Gastrocnemius medialis (tissue), 4 donors: ENCODE measurements at places on chromosomes 2 and 18. TPM values are rescaled to one million over a fixed set of nuclear protein-coding genes. Genes with fewer than 3 reads are reported as not detected.

- H3K36me3 ChIP-seq: no peaks in the 10 kb centered on the region
- DNase-seq: no peak
- H3K4me1 ChIP-seq: no peaks in the 10 kb centered on the region
- H3K4me3 ChIP-seq: no peak overlapping the region
Observed at GRCh38 chr2:239722760-239723470, 302.2 kb downstream of the NDUFA10 start.

GRCh38 chr2:85390941-85391669, 19.1 kb downstream of the CAPG start:
- peak; percentile 50 for DNase-seq
- H3K36me3 ChIP-seq: peaks cover 45% of the 10 kb centered on the region
- no peak overlapping the region for H3K4me3 ChIP-seq
- H3K27ac ChIP-seq: no peak overlapping the region
- H3K4me1 ChIP-seq: peaks cover 12% of the 10 kb centered on the region
- H3K27me3 ChIP-seq: no peaks in the 10 kb centered on the region

Gene DLGAP1
- total RNA-seq: 0.60 TPM

Gene MBOAT2
- 5.8 TPM for total RNA-seq

DNA sequence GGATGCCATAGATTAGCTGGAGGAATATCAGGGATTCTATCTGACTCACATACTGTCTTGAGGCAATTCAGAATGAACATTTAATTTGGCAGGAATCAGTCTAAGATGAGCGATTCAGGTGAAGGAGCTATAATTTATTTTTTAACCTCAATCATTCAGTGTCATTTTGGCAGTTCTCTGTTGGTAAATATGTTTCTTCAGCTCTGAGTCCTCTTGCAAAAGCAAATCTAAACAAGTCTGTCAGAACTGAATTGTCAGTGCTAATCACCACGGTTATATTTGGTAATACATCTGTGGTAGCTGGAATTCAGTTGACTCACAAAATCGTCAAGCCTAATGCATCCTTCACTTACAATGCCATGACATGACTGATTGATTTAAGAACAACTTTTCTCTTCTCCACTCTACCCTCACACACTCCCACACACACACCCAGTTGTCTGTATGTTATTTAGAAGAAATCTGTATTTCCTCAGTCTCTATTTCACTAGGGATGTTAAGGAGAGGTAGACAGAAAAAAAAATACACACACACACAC, 516.6 kb upstream of the NXPH2 start:
- no peaks in the 10 kb centered on the region for H3K27me3 ChIP-seq
- no peaks in the 10 kb centered on the region for H3K4me1 ChIP-seq
- H3K36me3 ChIP-seq: no peaks in the 10 kb centered on the region
- H3K4me3 ChIP-seq: no peak overlapping the region
- DNase-seq: no peak

Gene CAD
- 5.4 TPM for total RNA-seq

Gene TDRD15
- total RNA-seq: not detected

- no peak overlapping the region for H3K27ac ChIP-seq
- H3K4me3 ChIP-seq: no peak overlapping the region
- DNase-seq: no peak
- no peaks in the 10 kb centered on the region for H3K36me3 ChIP-seq
- no peaks in the 10 kb centered on the region for H3K27me3 ChIP-seq
Observed at GRCh38 chr2:225662101-225662500, 262.6 kb downstream of the NYAP2 start.

GRCh38 chr2:144801766-144802165, 281.8 kb upstream of the ZEB2 start:
- H3K4me3 ChIP-seq: no peak overlapping the region
- DNase-seq: no peak
- no peak overlapping the region for H3K27ac ChIP-seq
- H3K36me3 ChIP-seq: no peaks in the 10 kb centered on the region

- no peaks in the 10 kb centered on the region for H3K27me3 ChIP-seq
- no peaks in the 10 kb centered on the region for H3K36me3 ChIP-seq
- no peak overlapping the region for H3K27ac ChIP-seq
- H3K4me3 ChIP-seq: no peak overlapping the region
Observed at GRCh38 chr2:119749477-119750012, 10.2 kb upstream of the PTPN4 start.

GRCh38 chr2:229431327-229431954, 160.4 kb upstream of the PID1 start:
- H3K27ac ChIP-seq: peak overlapping the region; percentile 22
- no peak overlapping the region for H3K4me3 ChIP-seq
- DNase-seq: no peak
- H3K4me1 ChIP-seq: no peaks in the 10 kb centered on the region
- H3K36me3 ChIP-seq: no peaks in the 10 kb centered on the region

GRCh38 chr18:10289951-10290637, 164.3 kb upstream of the APCDD1 start:
- H3K4me1 ChIP-seq: no peaks in the 10 kb centered on the region
- DNase-seq: no peak
- no peak overlapping the region for H3K4me3 ChIP-seq
- H3K27ac ChIP-seq: no peak overlapping the region
- H3K36me3 ChIP-seq: no peaks in the 10 kb centered on the region
- no peaks in the 10 kb centered on the region for H3K27me3 ChIP-seq

DNA sequence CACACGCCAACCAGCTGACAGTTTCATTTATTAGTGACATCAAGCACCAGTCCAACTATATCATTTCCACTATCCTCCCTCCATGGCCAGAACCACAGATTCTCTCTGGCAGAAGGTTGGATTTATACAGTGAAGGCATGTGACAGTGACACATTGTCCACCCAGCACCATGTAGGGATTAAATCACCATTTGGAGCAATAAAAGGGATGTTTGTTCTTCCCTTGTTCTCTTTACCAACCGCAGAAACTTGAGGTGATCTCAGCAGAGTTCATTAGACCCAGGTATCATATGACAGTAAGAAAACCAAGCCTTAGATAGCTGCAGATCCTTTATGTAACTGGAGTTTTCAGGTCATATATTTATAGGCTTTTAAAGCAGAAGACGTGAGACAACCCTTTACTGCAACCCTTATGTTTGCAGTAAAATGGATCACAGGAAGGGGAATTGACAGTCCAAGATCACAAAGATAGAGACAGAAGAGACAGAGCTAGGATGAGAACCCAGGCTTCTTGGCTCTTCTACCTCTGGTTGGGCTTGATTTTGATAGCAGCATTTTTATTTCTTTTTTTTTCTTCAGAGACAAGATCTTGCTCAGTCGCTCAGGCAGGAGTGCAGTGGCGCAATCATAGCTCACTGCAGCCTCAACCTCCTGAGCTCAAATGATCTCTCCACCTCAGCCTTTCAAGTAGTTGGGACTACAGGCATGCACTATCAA, 80.1 kb downstream of the XDH start:
- H3K36me3 ChIP-seq: no peaks in the 10 kb centered on the region
- no peak overlapping the region for H3K4me3 ChIP-seq
- peak overlapping the region; percentile 71 for H3K27ac ChIP-seq
- no peaks in the 10 kb centered on the region for H3K27me3 ChIP-seq

Gene CAPN14
- total RNA-seq: not detected

DNA sequence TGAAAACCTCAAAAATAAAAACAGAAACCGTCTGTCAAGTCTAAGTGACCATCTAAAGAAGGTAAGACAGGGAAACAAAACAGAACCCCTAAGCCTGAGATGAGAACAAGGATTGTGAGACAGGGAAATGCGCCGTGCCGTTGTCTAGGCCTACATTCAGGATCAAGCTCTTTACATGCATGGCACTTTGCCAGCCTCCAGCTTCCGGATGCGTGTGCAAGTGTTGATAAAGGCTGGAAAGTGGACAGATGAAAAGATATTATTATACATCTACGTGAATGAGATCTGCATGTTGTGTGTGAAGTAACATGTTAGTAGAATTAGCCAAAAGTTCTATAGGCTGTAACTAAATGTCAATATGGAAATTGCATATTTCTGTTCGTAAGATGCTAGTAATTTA, 28.6 kb upstream of the TMEM87B start:
- no peak overlapping the region for H3K4me3 ChIP-seq
- H3K27me3 ChIP-seq: no peaks in the 10 kb centered on the region
- peaks cover 1% of the 10 kb centered on the region for H3K4me1 ChIP-seq
- no peaks in the 10 kb centered on the region for H3K36me3 ChIP-seq
- H3K27ac ChIP-seq: no peak overlapping the region

Gene DYSF
- 267 TPM for total RNA-seq

- no peak for DNase-seq
- no peaks in the 10 kb centered on the region for H3K4me1 ChIP-seq
- H3K4me3 ChIP-seq: no peak overlapping the region
- H3K27me3 ChIP-seq: no peaks in the 10 kb centered on the region
- H3K36me3 ChIP-seq: no peaks in the 10 kb centered on the region
- no peak overlapping the region for H3K27ac ChIP-seq
Observed at GRCh38 chr18:68791801-68792200, 6.1 kb upstream of the CCDC102B start.

DNA sequence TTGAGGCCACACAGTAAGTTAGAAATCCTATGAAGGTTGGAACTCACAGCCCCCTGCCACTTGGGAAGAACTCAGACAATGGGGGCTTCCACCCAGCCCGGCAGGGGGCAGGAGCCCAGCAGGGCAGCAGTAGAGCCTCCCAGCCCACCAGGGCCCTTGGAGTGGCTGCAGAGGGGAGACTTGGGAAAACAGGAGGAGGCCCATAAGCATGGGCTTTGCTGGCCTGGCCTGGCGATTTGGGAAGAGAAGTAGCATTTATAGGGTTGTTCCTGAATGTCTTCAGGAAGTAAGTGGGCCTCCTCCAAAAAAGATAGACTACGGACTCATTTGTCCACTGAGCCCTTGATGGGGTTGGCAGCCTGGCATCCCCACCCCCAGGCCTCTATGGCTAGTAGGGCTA, 17.4 kb upstream of the FOSL2 start:
- peaks cover 23% of the 10 kb centered on the region for H3K4me1 ChIP-seq
- H3K27me3 ChIP-seq: no peaks in the 10 kb centered on the region
- H3K4me3 ChIP-seq: no peak overlapping the region
- H3K36me3 ChIP-seq: no peaks in the 10 kb centered on the region
- DNase-seq: no peak

- no peak for DNase-seq
- H3K27ac ChIP-seq: no peak overlapping the region
- H3K4me1 ChIP-seq: no peaks in the 10 kb centered on the region
Observed at GRCh38 chr2:10541775-10542432, 93.8 kb upstream of the ODC1 start.

DNA sequence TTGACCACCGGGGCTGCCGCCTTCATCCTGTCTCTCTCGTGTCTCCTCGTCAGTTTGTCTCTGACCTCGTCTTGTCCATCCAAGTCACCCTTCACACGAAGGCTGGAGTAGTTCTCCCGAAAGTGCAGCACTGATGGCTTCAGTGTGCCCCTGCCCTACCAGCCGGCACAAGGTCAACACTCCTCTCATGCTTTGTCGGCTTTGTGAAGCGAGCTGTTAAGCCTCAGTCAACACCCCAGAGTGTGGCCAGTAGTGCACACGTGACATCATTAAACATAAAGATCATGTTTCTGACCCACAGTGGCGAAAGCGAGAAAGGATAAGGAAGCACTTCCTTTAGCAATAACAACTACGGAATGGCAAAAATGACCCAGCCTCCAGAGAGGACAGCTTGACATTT, 23.2 kb downstream of the ACKR3 start:
- no peak for DNase-seq
- H3K27me3 ChIP-seq: no peaks in the 10 kb centered on the region
- H3K4me3 ChIP-seq: no peak overlapping the region
- no peaks in the 10 kb centered on the region for H3K4me1 ChIP-seq
- no peak overlapping the region for H3K27ac ChIP-seq
- H3K36me3 ChIP-seq: no peaks in the 10 kb centered on the region

- no peak overlapping the region for H3K4me3 ChIP-seq
- H3K27me3 ChIP-seq: no peaks in the 10 kb centered on the region
- no peaks in the 10 kb centered on the region for H3K36me3 ChIP-seq
- no peak overlapping the region for H3K27ac ChIP-seq
- DNase-seq: no peak
Observed at GRCh38 chr2:8857709-8858108, 20.3 kb upstream of the KIDINS220 start.

DNA sequence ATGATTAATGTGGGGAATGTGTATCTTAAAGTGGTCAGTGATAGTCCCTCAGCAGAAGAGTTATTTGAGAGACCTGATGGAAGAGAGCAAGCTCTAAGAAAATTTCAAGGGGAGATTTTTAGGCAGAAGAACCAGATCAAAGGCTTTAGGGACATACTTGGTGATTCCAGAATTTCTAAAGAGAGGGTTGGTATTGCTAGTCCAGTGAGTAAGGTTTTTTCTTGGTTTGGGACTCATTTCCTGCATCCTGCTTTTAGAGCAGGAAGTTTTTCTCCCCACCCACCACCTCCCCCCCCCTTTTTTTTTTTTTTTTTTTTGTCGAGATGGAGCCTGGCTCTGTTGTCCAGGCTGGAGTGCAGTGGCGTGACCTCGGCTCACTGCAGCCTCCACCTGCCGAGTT, 42.7 kb upstream of the DYSF start:
- H3K27ac ChIP-seq: peak overlapping the region; percentile 57
- DNase-seq: no peak
- H3K4me3 ChIP-seq: no peak overlapping the region

Gene SPDYA
- total RNA-seq: not detected

- H3K27ac ChIP-seq: no peak overlapping the region
- no peak for DNase-seq
- peaks cover 27% of the 10 kb centered on the region for H3K4me1 ChIP-seq
- no peaks in the 10 kb centered on the region for H3K27me3 ChIP-seq
- H3K36me3 ChIP-seq: no peaks in the 10 kb centered on the region
Observed at GRCh38 chr2:235613649-235614048, 119.8 kb downstream of the AGAP1 start.

Gene LIMS2
- 5.3 TPM for total RNA-seq

DNA sequence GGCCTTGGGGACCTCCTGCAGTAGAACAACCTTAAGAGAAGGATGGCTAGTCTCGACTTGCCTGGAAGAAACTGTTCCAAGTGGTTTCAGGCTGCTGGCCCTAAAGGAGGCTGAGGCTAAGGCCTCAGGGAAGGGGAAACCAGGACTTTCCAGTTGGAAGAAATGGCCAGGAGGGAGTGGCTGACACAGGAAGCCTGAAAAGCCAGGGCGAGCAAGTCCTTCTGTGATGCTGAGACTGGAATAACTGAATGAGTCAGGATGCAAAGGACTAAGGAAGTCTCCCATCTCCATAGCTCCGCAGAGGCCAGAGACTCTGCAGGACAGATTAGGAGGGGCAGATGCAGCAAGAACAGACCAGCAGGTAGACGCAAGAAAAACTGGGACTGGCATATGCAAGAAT, 7.4 kb downstream of the HTRA2 start:
- no peak for DNase-seq
- H3K27ac ChIP-seq: no peak overlapping the region
- peaks cover 6% of the 10 kb centered on the region for H3K4me1 ChIP-seq
- H3K36me3 ChIP-seq: peaks cover 11% of the 10 kb centered on the region
- H3K27me3 ChIP-seq: no peaks in the 10 kb centered on the region
